ENCODE measurements at places on chromosomes 1 and 21. TPM values are rescaled to one million over a fixed set of nuclear protein-coding genes. Genes with fewer than 3 reads are reported as not detected.
A peak's percentile ranks its signal among the peaks of the same experiment; 100 is the strongest.

WDR64 gene
- not detected for total RNA-seq

DNA sequence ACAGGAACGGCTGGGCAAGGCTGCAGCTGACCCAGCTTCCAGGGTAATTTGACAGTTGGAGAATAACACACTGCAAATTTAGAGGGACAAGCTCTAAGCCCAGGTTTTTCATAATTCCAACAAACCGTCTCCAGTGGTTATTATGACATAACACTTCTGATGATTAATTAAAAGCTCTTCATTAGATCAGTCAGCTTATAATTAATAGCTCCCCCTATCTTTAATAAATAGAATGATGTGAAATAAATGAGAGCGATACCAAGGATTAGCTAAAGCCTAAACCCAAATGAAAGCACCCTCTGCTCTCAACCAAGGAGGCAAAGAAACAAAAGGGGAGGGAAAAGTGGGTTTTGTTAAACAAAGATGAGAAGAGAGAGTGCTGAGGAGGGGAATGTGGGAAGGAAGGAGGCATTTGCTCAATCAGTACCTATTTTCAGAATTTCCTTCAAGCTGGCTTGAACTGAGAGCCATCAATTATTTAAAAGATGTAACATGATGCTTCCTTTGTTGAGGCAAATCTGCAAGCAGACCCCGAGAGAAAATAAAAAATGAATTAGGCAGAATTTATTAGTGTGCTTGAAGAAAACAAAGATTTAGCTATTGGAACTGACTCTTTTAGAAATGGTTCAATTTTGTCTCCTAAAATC is 221.8 kb upstream of the ESRRG start:
- no peak for ATAC-seq

EIF4G3 gene
- total RNA-seq: 48.6 TPM

BMP8A gene
- total RNA-seq: 4.0 TPM

- ATAC-seq: no peak
These were observed 450.7 kb downstream of the PTPRC start for GRCh38 chr1:199089393-199090122.

- ATAC-seq: peak; percentile 72
These were observed 80.2 kb upstream of the GREM2 start for GRCh38 chr1:240691909-240692705.

DNA sequence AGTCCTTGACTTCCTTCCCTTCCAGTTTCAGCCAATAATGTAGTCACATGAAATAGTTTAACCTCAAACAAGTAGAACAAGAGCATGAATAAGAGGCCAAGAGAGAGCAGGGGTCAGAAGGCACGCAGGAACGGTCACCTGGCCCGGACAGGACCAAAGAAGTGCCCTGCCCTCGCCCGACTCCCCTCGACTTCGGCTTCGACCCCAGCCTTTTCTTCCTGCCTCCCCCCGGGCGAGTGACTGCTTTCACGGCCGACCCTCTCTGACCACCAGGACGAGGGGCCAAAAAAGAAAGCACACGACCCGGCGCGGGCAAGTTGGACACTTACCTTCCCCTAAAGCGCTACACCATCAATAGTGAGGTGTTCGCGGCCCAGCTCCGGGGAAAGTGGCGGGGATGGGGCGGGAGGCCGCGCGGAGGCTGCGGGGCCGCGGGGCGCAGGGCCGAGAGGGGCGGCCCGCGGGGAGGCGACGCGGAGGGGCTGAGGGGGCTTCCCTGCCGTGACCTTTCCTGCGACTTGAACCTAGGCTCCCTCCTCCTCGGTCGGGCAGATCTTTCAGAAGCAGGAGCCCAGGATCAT is 519 bp downstream of the RERE start:
- ATAC-seq: no peak

GRCh38 chr1:55084257-55084656 is 44.9 kb downstream of the PCSK9 start:
- ATAC-seq: no peak

DNA sequence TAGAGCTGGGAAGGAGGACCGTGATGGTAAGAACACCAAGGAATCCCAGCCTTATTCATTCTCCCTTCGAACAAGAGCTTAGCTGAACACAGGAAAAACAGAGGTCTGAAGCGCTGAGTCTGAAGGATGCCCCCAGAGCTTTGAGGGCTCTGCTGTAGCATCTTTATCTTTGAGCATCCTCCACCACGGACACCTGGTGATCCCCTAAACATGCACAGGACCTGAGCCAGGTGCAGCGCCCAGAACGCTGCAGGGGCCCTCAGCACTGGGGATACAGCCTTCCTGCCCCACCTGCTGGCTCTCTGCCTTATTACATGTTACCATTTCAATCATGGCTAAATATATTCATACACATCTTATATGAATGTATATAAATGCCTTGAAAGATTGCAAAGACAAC is 7.7 kb upstream of the GPATCH4 start:
- ATAC-seq: no peak

CADM3 gene
- 11.7 TPM for total RNA-seq

GRCh38 chr1:84078108-84078841 is 65.8 kb upstream of the PRKACB start:
- peak; percentile 54 for ATAC-seq

GRCh38 chr1:46517010-46517600 is 27.5 kb downstream of the DMBX1 start:
- ATAC-seq: no peak

DCST1 gene
- total RNA-seq: not detected

GRCh38 chr1:205124726-205125125 is 2.9 kb upstream of the RBBP5 start:
- ATAC-seq: no peak

CAPN9 gene
- not detected for total RNA-seq

FRRS1 gene
- total RNA-seq: 2.5 TPM

LMX1A gene
- total RNA-seq: 0.72 TPM

DNA sequence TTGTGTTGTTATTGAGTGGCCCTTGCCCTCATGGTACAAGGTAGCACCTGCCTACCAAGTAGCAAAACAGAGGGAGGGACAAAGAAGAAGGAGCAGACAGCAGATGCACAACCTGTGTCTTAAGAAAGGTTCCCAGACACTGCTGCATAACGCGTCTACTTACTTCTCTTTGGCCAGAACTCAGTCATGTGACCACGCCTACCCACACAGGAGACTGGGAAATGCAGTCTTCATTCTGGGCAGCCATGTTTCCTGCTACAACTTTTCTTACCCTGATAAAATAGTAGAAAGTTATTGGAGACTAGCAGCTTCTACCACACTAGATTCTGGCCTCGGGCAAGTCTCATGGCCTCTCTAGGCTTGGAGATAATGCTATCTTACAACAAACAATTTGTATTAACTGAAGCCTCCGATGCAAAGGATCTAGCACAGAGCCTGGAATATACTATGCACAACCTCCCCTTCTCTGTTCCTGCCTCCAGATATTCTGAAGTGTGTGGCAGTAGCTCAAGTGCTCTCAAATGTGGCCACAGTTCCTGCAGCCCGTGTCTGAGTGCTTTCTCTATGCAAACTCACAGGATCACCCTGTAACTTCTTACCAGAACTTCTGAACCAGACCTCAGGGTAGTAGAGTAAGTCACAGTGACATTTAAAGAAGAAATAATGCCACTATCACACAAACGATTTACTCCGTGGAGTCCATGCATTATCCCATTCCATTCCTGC is 34.1 kb upstream of the BTG2 start:
- ATAC-seq: no peak

- no peak for ATAC-seq
These were observed 115.3 kb downstream of the NTPCR start for GRCh38 chr1:233065685-233066084.

GRCh38 chr1:199815947-199816346 is 211.6 kb upstream of the NR5A2 start:
- ATAC-seq: no peak

DNA sequence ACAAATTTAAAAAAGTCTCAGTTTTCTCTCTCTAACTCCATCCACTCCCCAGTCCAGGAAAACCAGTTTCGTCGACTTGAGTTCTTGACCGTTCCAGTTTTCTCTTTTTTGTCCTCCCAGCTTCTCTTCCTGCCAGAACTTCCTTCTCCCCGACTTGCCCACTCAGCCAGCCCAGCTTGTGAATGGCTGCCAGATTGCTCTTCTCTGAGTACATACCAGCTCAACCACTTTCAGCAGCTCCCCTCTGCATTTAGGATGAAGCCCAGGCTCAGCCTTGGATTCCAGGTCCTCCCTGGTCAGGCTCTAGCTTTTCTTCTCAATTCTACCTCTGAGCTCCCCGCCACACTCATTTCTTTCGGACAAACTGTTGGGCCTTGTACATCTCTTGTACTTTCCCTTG is 1.4 kb downstream of the DIO1 start:
- ATAC-seq: no peak

- no peak for ATAC-seq
These were observed 807 bp downstream of the CEP85 start for GRCh38 chr1:26234644-26235370.

- ATAC-seq: no peak
These were observed 213.1 kb downstream of the KAZN start for GRCh38 chr1:14811573-14811972.

DNA sequence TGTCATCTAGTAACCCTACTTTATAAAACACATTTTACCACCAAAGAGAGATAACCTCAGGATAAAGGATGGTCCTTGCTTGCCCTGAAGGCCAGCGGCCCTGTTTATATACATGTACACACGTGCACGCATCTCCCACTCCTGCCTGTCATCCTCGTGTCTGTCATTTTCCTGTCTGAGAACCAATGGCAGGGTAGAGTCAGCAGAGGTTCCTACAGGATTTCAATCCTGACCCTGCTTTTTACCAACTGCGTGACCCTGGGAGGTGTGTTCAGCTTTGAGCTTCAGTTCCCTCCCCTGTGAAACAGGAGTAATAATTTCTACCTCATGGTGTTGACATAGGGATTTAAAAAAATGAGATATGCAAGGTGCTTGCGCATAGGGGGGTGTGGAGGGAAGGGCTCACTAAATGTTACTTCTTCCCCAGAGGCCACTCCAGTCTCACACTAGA is 12.3 kb upstream of the RASSF5 start:
- ATAC-seq: no peak

KRTAP6-2 gene
- not detected for total RNA-seq

SLC25A44 gene
- total RNA-seq: 17.0 TPM

TRABD2B gene
- 6.5 TPM for total RNA-seq

DNA sequence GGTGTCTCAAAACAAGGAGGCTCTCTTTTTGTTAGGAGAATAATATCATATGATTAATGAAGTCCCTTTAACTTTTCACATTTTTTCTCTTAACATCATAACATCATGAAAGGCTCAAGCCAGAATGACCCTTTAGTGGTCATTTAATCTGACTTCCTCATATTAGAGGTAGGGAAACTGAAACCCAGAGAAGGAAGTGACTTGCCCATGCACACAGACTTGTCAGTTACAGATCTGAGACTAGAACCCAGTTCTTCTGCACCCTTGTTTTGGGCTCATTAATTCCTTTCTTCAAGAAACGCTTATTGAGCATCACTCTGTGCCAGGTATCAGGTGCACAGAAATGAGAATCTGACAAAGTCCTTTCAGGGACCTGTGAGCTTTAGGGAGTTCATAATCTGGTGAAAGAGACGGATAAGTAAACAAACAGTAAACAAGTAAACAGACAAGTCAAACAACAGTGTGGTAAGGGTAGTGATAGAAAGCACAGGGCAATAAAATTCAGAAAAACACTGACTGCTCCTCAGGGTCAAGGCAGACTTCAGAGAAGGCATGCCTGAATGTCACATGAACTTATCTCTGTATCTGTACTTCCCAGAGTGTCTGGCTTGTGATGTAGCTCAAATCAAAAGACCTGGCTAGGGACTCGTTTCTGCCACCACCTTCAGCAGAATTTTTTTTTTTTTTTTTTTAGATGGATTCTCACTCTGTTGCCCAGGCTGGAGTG is 38.3 kb upstream of the OSBPL9 start:
- ATAC-seq: no peak

GRCh38 chr1:158978730-158979129 is 31.0 kb upstream of the IFI16 start:
- ATAC-seq: no peak

DNA sequence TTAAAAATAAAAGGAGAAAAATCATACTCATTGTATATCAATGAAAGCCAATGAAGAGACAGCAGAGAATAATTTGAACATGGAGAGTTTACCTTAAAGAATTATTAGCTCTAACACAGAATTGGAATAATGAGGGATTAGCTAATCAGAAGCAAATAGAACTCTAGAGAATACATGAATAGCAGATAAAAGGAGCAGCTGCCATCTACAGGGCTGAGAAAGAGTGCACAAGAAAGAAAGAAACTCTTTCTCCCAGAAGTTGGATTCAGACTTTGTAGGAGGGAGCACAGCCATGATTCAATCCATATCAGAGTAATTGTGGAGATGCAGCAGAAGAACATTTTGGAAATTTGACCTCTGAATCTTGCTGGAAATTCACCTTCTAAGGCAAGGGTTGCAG is 1171.2 kb downstream of the PLA2G4A start:
- ATAC-seq: no peak

NCDN gene
- 28.0 TPM for total RNA-seq
